ENCODE measurements at places on chromosomes 1 and 21.

DNA sequence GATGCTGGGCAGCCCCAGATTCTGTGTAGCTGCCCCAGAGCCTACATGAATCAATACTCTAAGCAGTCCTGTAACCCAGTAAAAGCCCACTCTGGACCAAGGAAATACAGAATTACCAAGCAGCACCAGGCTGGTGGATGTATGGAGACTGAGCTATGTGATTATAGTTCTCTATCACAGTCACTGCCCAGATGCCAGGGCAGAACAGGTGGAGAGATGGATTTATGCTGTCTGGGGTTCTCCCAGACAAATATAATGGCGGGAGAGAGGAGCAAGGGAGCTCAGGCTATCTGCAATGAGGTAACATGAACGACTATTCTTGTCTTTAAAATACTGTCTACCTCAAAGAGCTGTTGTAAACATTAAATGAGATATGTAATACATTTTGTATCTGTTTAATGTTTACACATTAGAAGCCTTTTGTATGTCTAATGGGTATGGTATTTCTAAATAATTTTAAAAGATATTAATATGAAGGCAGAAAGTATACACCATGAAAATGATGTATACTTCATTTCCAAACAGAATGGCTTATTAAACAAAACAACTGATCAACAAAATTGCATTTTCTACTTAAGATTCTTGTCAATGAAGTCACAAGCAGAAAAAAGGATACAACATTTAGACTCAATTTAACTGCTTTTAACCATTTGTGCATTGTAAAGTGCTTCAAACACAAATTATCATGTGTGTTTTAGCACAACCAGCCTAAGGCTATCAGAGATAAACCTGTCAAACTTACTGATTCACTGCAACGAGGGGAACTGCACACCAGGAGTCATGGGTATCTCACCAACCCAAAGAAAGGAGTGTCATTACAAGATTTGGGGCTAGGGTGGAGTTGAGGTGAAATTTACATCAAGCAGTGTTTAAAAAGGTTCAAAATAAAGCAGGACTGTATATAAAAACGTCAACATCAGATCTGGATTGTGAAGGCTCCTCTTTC is 3.0 kb downstream of the SDE2 start:
- H3K27me3 ChIP-seq, result no peaks in the 10 kb centered on the region
- peak overlapping the region; percentile 61 for H3K4me3 ChIP-seq
- peaks cover 19% of the 10 kb centered on the region for H3K4me1 ChIP-seq
- H3K27ac ChIP-seq, result peak overlapping the region; percentile 1
- DNase-seq, result no peak

- H3K4me1 ChIP-seq, result peaks cover 18% of the 10 kb centered on the region
- H3K4me3 ChIP-seq, result peak overlapping the region; percentile 84
- no peak overlapping the region for H3K27ac ChIP-seq
- peaks cover 6% of the 10 kb centered on the region for H3K36me3 ChIP-seq
- H3K27me3 ChIP-seq, result no peaks in the 10 kb centered on the region
- DNase-seq, result peak; percentile 21
Measured at GRCh38 chr1:84298328-84298683, 3.2 kb upstream of the SAMD13 start.

DNA sequence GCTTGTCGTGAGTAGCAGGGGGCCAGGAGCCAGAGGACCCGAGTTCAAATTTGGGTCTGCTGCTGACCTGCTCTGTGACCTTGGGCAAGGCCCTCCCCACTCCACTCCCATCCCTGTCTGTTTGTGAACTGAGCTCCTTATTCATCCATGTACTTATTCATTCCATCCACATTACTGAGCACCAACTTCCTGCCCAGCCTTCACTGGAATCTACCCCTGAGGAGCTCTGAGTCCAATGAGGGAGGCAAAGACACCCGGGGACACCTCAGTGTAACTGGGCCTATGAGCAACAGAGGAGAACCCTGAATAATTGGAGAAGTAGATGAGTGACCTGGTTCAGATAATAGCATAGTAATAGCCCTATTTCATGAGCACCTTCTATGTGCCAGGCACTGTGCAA is 8.9 kb downstream of the BSND start:
- peaks cover 6% of the 10 kb centered on the region for H3K4me1 ChIP-seq
- peak; percentile 10 for DNase-seq
- no peak overlapping the region for H3K4me3 ChIP-seq
- no peaks in the 10 kb centered on the region for H3K36me3 ChIP-seq

DNA sequence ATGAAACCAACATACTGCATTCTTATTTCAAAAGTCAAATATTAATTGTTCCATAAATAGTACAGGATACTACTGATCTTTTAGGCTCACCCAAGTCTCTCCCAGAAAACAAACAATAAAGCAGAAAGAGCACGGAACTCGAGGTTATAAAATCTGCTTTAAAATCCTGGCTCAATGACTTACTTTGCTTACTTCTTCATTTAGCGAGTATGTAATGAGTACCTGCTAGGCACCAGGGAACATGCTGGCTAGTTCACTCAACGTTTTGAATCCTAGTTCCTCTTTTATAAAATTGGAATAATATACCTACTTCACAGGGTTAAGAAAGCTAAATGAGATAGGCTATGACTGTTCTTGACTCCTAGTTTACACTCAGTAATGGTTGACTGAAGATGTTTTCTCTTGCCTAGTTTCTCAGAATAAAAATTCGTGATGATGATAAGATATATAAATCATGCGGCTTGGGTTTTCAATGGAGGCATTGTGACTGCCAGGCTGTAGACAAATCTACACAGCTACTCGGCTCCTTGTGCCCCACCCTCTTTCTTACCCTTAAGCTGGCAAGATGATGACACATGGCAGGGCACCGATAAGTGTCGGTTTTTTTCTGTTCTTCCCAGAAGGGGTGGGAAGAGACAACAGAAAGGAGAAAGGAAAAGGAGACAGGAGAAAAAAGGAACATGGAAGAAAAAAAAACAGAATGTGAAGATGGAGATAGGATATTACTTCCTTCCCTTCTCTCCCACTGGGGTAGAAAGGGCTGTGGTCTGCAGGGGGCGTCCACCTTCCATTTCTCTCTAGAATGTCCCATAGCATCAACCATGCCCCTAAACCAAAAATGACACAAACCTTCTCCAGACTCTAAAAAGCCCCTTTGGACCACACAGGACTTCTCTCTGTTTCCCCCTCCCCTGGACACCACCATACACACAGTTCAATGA is 507.1 kb downstream of the SMYD3 start:
- no peak for DNase-seq
- peaks cover 7% of the 10 kb centered on the region for H3K36me3 ChIP-seq
- peaks cover 54% of the 10 kb centered on the region for H3K4me1 ChIP-seq
- H3K27ac ChIP-seq, result peak overlapping the region; percentile 61
- H3K27me3 ChIP-seq, result no peaks in the 10 kb centered on the region

DNA sequence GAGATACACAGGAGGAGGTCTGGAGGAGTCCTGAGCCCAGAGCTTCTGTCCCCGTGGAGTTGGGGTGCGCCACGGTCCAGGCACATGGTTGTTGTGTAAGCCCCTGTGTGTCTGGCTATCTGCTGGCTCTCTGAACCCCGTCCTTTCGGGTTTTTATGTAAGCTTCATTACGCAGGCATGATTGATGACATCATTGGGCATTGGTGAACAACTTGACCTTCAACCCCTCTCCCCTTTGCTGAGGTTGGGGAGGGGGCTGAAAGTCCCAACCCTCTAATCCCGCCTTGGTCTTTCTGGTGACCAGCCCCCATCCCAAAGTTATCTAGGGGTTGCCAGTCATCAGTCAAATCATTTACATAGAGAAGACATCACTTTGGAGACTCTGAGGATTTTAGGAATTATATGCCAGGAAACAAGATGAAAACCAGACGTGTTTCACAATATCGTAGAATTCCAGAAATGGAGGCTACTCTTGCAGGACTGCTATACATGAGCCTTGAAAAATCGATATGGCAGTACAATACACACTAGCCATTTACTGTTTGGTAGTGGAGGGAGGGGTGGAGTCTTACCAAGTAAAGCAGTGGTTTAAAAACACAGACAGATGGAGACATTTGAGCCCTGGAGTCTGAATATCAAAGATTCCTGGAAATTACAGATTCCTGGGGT is 69.8 kb upstream of the SCAF4 start:
- no peak for DNase-seq
- no peak overlapping the region for H3K4me3 ChIP-seq
- H3K27me3 ChIP-seq, result no peaks in the 10 kb centered on the region
- no peak overlapping the region for H3K27ac ChIP-seq
- H3K4me1 ChIP-seq, result peaks cover 11% of the 10 kb centered on the region
- no peaks in the 10 kb centered on the region for H3K36me3 ChIP-seq

DNA sequence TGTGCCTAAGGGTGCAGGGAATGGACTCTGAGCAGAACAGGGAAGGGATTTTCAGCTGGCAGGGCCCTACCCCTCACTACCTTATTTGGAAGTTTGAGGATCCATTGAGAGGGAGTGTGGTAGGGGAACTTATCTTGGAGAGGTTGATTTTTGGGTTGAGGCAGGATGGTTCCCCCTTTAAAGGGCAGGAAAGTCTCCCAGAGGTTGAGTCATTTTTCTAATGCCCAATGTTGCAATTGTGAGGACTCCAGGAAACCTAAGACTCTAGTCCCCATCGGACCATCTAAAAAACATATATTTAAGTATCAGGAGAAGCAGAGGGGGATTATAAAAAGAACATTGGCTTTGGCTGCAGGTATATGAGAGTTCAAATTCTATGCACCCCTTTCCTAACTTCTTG is 47.3 kb downstream of the SAMD13 start:
- no peak for DNase-seq
- no peak overlapping the region for H3K27ac ChIP-seq
- H3K4me3 ChIP-seq, result no peak overlapping the region

DNA sequence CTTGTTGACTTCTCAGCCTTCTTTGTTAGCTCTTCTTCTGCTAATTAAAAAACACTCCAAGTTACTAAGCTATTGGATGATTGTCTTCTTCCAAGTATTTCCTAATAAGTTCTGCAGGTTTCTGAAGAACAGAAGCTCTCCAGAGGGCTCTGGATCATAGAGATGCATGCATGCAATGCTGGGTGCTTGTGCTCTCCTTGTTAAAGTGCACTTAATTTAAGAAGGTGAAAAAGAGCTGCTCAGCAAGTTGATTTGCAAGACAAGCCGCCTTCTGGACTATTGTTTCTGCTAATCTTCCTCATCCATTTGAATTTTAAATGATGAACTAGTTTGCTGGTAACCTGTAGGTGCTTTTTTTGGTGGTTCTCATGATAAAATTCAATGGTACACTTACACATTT is 16.1 kb downstream of the RRP15 start:
- no peak overlapping the region for H3K4me3 ChIP-seq
- no peak for DNase-seq
- no peak overlapping the region for H3K27ac ChIP-seq
- H3K4me1 ChIP-seq, result peaks cover 28% of the 10 kb centered on the region
- H3K27me3 ChIP-seq, result no peaks in the 10 kb centered on the region
- peaks cover 37% of the 10 kb centered on the region for H3K36me3 ChIP-seq

DNA sequence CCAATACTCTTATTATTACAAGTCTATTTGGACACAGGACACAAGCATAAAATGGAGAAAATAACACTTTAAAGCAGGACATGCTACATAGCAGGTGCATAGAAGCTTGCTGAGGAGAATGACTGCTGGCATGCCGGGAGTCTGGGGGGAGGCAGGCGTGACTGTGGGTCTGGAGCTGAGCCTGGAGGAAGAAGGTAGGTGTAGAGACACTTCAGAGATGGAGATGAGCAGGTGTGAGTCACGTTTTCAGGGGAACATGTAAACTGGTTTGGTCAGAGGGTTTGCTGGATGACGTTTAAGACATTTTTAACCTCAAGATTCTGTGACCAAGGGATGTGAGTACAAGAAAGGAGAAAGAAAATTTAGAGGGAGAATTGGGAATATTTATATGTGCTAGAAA is 24.5 kb downstream of the OSCP1 start:
- no peaks in the 10 kb centered on the region for H3K27me3 ChIP-seq
- DNase-seq, result no peak
- no peak overlapping the region for H3K4me3 ChIP-seq
- peaks cover 15% of the 10 kb centered on the region for H3K4me1 ChIP-seq
- H3K27ac ChIP-seq, result no peak overlapping the region

DNA sequence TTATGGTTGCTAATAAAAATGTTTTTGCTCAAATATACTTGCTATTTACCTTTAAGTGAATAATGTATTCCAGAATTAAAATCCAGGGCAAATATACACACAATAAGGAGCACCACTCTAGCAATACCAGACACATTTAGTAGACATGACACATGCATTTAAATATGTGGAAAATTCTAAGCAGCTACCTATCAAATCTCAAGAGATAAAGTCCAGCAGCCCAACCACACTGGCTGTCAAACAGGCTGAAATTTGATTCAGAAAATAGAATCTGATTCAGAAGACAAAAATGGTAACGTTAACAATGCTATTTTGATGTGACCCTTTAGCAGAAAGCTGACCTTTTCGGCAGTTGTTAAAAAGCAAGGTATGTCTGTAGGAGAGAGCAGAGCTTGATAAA is 42.3 kb downstream of the PLEKHO1 start:
- H3K36me3 ChIP-seq, result no peaks in the 10 kb centered on the region
- DNase-seq, result no peak
- peaks cover 7% of the 10 kb centered on the region for H3K4me1 ChIP-seq
- H3K4me3 ChIP-seq, result no peak overlapping the region
- no peaks in the 10 kb centered on the region for H3K27me3 ChIP-seq

GRCh38 chr1:161771973-161772372 is 5.9 kb downstream of the ATF6 start:
- peaks cover 5% of the 10 kb centered on the region for H3K36me3 ChIP-seq
- no peak overlapping the region for H3K4me3 ChIP-seq
- H3K4me1 ChIP-seq, result peaks cover 15% of the 10 kb centered on the region
- H3K27me3 ChIP-seq, result no peaks in the 10 kb centered on the region
- no peak for DNase-seq

Measured in MCF 10A (cell line).